NAMALWA (cell line): ENCODE measurements at places on chromosomes 1 and 21.

- DNase-seq: peak; percentile 58
Measured at GRCh38 chr21:42381347-42381984, 14.4 kb downstream of the TMPRSS3 start.

DNA sequence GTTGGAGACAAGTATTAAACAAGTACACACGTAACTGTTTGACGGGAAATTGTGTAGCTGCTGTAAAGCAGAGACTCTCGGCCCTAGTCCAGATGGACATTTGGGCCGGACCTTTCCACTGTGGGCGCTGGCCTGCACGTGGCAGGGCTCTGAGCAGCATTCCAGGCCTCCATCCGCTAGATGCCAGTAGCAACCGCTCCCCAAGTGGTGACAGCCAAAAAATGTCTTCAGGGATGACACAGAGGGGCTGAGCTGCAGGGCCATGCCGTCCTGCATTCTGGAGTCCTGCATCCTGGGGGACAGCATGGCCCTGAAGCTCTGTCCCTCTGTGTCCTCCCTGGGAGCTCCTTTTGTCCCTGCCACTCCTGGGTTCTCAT is 24.8 kb downstream of the A3GALT2 start:
- DNase-seq: no peak

- no peak for DNase-seq
Measured at GRCh38 chr1:190169311-190170067, 308.2 kb downstream of the BRINP3 start.

GRCh38 chr1:192635939-192636338 is at the start of gene RGS13:
TSS of gene RGS13 (plus strand) at chr1:192636147. CDS start at chr1:192644335, 8,188 bp downstream.
- peak; percentile 63 for DNase-seq

DNA sequence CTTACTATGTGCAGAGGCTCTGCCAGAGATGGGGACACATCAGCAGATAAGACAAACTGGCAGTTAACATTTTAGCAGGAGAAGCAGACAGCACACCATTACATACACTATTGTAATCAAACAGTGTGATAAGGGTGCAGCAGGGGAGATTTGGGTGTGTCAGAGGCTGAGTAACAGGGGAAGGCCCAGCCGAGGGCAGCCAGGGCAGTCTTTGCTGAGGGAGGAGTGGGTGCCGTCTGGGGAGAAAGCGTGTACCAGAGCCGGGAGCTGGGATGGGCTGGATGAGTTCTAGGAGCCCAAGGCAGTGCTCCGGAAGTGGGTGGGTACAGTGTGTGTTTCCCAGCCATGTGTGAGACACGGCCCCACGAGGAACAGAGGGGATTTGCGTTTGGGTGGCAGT is 31.2 kb downstream of the KCNA10 start:
- DNase-seq: no peak

DNA sequence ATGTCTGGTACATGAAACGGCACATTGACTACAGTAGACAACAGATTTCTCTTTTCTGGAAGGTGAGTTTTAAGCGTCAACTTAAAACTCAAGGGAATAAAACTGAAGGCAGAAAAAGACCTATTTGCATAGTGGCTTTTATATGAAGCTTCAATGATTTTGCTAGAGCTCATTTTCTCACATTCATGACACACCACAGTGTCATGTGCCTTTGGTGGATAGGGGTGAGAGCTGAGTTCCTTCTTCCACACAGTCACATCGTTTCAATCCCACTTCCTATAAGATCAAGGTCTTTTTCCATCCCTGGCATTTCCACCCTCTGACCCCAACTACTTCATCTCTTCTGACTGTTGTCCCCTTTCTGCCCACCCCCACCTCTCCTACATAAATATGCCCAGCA is 31.0 kb downstream of the IL12RB2 start:
- DNase-seq: peak; percentile 70

GRCh38 chr1:169877800-169878491 is 15.8 kb downstream of the SCYL3 start:
- no peak for DNase-seq

DNA sequence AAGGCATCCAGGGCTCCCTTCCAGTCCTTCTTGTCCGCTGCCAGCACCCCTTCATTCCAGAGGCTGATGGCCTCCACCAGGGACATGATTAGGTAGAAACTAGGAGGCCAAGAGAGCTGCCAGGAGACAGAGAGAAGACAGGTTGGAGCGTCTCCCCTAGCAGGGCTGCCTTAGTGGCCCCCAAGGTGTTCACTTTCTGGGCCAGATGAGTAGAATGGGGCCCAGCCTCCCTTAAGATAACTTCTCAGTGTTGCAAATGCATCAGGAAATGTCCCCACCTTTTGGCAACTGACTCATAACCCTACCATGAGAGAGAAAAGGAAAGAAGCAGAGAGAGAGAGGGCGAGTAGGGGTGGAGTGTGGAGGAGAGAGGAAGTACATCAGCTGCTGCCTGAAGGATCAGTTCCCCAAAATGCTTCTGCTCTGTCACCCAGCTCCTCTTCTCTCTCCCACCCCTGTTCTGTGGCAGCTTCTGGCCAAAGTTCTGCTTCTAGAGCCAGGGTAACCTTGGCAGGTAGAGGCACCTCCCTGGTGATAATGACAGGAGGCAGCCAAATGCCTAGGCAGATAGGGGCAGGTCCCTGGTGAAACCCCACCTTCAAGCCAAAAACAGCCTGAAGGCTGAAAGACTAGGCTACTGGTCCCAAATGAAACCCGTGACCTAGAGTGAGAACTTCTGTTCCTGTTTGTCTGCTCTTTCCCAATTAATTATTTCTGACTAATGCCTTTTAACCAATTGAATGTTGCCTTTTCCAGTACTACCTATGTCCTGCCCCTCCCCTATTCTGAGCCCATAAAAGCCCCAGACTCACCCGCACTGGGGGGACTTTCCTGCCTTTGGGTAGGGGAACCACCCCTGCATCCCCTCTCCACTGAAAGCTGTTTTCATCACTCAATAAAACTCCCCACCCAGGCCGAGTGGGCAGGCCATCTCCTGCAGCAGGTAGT is at the start of gene NCF2:
TSS of gene NCF2 (minus strand) at position 216 of the 948 bp plus-strand sequence. CDS start at position 86, 130 bp downstream.
- DNase-seq: peak; percentile 81

GRCh38 chr1:234578735-234579134 is 31.2 kb downstream of the IRF2BP2 start:
- DNase-seq: no peak

- DNase-seq: no peak
Measured at GRCh38 chr1:225488676-225489075, 60.8 kb upstream of the LBR start.

DNA sequence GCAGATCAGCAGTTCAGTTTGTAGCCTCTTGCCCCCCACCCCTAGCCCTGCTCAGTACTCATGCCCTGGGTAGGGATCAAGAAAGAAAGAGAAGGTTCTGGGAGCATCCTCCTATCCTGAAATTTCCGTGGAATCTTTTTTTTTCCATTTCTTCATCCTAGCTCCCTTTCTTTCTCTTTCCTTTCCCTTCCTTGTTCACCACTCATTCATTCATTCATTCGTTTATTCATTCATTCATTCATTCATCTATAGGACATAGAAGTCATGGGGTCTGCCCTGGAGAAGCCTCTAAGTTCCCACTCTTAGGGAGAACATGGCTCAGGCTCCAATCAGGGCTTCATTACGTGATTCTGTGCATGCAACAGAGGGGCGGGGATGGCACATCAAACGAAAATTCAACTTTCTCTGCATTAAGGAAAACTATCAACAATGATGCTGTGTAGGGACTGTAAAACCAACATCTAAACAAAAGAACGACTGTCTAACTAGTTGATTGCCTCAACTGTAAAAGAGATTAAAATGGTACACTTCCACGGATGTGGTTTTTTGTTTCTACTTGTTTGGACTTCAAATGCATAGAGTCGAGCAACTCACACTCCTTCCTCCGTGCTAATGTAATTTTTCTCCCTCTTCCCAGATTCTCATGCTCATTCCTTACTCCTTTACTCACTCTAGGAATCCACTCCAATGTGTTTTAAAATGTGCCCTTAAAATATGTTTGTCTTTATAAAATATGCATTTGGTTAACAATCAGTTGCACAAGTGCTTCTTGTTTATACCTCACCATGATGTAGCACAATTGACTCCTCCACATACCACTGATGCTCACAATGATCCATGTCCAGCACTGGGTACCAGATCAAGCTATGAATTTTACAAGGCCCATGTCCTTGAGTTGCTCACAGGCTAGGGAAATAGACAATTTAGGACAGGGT is 101.2 kb upstream of the SLC2A1 start:
- DNase-seq: no peak

- no peak for DNase-seq
Measured at GRCh38 chr21:29033871-29034270, 9.4 kb downstream of the USP16 start.

GRCh38 chr1:193309936-193310475 is 123.6 kb upstream of the B3GALT2 start:
- no peak for DNase-seq

GRCh38 chr1:33228935-33229487 is 27.3 kb upstream of the ZNF362 start:
- DNase-seq: no peak

- no peak for DNase-seq
Measured at GRCh38 chr1:169689395-169689794, 22.0 kb downstream of the SELL start.

DNA sequence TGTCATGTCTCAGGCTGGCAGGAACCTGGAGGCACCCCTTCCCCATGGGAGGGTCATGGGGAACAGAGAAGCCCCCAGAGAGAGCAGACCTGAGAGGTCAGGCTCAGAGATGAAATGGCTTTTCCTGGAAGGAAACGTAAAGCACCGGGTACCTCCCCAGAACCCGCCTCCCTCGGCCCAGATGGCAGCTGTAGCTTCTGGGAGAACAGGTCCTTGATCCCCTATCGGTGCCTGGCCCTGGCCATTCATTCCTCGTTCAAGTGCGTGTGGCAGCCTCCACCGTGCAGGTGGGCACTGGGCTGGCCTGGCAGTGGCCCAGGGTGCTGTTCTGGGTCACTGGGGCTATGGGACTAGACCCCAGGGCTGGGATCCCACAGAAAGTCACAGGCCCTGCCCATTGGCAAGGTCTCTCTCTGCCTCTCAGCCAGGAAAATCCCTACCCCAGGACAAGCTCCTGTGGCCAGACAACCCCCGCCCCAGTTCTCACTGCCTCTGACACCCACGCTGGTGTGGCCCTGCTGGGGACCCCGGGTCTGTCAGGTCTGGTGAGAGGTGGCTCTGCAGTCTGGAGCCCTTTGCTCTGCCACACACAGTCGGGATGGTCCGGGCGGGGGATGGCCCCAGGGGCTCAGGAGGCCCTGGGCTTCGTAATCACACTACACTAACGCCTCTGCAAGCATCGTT is 183.2 kb upstream of the VAMP3 start:
- DNase-seq: no peak

- DNase-seq: peak; percentile 6
Measured at GRCh38 chr1:227192163-227192562, 126.1 kb downstream of the CDC42BPA start.
